ENCODE measurements at places on chromosomes 1 and 21.

- no peak for DNase-seq
Observed at GRCh38 chr1:229238674-229239415, 32.1 kb upstream of the RAB4A start.

GRCh38 chr1:116243333-116244054 is 129.6 kb upstream of the ATP1A1 start:
- no peak for DNase-seq

DNA sequence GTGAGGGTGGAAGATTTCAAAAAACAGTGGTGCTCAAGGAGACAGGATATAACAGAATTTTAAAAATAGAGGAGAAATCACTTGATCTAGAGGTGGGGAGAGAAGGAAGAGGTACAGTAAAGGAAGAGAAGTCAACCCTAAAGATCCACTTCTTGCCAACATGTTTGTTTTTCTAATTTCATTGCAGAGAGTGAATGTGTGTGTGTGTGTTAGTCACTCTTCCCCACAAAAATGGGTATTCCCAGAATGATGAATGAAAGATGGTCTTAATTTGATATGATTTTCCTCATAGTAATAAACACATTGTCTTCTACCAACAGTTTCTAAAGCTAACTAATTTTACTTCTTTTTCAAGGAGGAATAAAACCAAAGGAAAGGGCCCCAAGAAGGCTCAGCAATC is 74.2 kb upstream of the NGF start:
- DNase-seq: no peak

DNA sequence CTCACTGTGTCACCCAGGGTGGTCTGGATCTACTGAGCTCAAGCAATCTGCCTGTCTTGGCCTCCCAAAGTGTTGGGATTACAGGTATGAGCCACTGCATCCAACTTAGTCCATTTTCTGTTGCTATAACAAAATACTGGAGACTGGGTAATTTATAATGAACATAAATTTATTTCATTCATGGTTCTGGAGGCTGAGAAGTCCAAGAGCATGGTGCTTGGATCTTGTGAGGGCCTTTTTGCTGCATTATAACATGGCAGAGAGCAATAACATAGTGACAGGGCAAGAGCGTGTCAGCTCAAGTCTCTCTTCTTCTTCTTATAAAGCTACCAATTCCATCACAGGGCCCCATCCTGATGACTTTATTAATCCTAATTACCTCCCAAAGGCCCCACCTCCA is 3.6 kb upstream of the KIF2C start:
- DNase-seq: no peak

- no peak for DNase-seq
Observed at GRCh38 chr1:228159008-228159665, 6.5 kb upstream of the IBA57 start.

DNA sequence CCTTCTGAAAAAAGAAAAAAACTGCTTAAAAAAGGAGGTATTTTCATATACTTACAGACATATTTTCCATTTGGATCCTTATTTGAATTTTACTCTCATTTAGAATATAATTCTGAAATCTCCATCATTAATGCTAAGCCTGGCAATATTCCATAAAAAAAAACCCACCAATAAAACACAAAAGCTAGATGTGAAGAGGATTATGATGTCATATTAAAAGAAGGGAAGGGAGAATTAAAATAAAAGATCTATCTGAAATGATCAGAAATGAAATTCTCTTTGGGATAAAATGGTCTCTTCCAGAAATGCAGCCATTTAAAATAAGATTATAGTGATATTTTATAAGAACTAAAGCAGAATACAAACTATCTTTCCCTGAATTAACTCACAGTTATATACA is 206.7 kb upstream of the CAMK1G start:
- no peak for DNase-seq

GRCh38 chr1:201141418-201141817 is 12.9 kb downstream of the TMEM9 start:
- DNase-seq: no peak

DNA sequence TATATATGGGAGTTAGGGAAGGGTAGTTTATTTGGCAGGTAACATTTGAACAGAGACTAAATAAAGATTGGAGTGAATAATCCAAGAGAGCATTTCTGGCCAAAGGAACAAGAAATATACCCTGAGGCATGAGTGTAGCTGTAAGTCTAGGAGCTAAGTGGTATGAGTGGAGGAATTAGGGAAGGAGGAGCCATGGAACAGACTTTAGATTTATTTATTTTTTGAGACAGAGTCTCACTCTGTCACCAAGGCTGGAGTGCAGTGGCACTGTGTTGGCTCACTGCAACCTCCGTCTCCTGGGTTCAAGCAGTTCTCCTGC is 18.4 kb downstream of the CAPZA1 start:
- no peak for DNase-seq

GRCh38 chr1:221751226-221751887 is 9.5 kb upstream of the DUSP10 start:
- no peak for DNase-seq

- DNase-seq: no peak
Observed at GRCh38 chr1:175413367-175413766, 220.8 kb upstream of the KIAA0040 start.

GRCh38 chr1:116945421-116945820 is 35.7 kb downstream of the PTGFRN start:
- DNase-seq: no peak

DNA sequence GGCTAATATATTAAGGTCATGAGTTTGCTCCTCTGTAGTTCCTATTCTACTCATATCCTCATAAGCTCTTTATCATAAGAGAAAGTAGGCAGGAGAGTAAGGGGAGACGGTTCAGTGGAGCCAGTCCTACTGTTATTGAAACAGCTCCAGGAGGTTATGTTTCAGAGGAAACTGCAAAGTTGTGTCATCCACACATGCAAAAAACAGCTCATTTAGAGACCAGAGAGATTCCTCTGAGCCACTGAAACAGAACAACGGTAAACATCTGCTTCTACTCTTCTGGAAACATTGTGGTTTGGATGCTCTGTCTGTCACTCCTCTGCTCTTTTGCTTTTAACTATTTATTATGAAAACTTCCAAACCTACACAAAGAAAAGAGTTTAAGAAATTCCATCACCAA is 66.3 kb upstream of the PPP2R5A start:
- no peak for DNase-seq

Measured in vagina (tissue), 2 donors.